ENCODE measurements at places on chromosomes 16 and 17.
A peak's percentile ranks its signal among the peaks of the same experiment; 100 is the strongest.

- no peak for DNase-seq
Observed at GRCh38 chr17:57708410-57708809, 36.7 kb downstream of the CCDC182 start.

DNA sequence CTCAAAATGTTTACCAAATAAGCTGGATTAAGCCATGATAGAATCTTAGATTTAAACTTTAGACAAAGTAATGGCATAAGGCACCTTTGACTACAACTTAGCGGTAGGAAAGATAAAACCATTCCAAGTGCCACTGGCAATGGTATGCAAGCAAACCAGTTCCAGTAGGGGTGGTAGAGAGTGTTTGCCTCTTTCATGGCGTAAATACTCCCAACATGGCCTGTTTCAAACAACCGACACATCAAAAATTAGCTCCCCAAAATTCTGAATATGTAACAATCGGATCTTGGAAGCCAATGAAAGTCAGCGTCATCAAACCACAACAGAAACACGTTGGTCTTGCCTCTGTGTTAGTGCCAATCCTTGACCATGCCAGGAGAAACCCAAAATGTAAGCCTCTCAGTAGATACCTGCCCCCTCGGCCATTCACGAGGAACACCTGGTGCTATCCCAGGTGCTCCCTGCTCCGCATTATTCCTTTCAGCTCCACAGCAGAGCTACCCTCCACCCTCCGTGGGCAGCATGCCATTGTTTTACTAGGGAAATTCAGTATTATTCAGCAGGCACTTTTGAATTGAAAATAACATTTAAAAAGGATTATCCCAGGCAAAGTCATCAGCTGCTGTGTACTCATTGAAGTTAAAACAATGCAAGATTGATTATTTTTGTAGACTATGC is 307.8 kb upstream of the CDH11 start:
- no peak for DNase-seq

- peak; percentile 40 for DNase-seq
Observed at GRCh38 chr17:78168903-78169793, 767 bp downstream of the SYNGR2 start.

GRCh38 chr16:74107795-74108610 is 188.6 kb upstream of the PSMD7 start:
- DNase-seq = no peak

- peak; percentile 4 for DNase-seq
Observed at GRCh38 chr17:74957935-74958740, 14.4 kb downstream of the HID1 start.

DNA sequence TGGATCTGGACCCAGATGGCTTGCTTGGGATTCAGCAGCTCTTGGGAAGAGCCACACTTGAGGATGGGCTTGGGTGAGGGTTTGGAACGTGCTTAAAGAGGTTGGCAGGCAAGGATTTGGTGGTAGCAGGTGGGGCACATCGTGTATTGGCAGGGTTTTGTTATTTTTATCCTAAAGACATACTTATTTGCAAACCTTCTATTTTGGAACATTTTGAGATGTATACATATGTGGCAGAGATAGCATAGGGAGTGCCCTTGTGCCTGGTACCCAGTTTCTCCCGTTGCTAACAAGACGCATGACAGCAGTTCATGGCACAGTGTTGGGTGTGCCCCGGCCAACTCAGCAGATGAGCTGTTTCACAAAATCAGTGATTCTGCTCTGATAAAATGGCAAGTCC is 9.1 kb downstream of the BANP start:
- no peak for DNase-seq

DNA sequence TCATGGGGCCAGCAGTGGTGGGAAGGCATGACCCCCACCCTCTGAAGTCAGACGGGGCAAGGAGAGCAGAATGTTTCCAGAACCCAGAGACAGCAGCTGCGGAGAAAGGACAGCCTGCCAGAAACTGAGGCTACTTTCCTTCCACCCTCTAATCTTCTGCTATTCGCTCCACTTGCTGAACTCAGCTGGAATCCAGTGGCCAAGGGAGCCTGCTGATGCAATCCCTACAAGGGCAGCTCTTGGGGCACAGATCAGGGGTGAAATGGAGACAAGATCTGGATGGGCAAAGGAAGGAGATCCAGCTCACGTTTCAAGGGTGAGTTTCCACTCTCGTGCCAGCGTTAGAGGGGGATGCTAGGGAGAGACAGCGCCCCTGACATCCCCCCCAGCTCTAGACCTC is 479.1 kb downstream of the SLC39A11 start:
- no peak for DNase-seq

GRCh38 chr17:57972151-57972550 is 15.9 kb downstream of the VEZF1 start:
- no peak for DNase-seq

- DNase-seq = no peak
Observed at GRCh38 chr16:22424161-22424937, 49.9 kb upstream of the CDR2 start.

- DNase-seq = peak; percentile 48
Observed at GRCh38 chr17:66494023-66494803, 191.8 kb downstream of the PRKCA start.

GRCh38 chr17:41651625-41652460 is 27.5 kb upstream of the KRT17 start:
- no peak for DNase-seq

DNA sequence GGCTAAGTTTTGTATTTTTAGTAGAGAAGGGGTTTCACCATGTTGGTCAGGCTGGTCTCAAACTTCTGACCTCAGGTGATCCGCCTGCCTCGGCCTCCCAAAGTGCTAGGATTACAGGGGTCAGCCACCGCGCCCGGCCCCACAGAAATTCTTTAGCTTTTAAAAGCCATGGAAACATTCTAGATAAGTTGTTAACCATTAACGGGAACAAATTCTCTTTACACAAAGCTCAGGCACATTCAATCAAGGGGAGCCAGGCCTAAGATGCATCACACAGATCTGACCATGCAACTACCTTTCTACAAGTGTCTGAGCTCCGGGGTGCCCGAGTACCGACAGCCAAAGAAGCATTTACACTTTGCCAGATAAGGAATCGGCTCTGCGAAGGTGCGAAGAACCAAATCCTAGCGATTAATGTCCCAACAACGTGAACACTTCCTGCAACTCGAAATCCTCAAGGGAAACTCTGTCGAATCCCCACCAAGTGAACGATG is 1.0 kb downstream of the EMC8 start:
- no peak for DNase-seq

DNA sequence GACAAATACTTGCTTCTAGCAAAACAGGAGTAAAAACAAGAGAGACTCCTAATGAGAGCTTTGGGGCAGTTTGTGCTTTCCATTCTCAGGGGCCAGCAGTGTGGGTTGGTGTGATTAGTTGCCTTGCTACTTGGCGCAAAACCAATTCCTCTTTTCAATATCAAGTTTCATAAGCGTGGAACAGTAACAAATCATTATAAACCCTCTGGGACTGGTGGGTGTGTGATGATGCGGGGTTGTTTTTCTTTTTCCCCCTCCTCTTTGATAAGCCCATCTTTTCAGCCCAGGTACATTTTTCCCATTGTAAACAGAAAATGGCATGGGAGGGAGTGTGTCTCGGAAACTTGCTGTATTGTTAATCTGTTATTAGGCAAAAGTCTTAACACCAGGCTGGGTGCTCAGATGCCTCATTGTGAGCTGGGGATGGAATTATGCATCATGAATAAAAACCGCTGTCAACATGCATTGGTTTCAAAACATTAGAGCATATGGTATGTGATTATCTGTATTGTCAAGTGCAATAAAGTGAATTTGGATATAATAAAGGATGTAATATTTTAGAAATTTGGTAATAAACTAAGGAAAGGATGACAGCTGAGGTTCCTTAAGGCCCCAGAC is 166.4 kb downstream of the CCDC182 start:
- DNase-seq = no peak

- DNase-seq = no peak
Observed at GRCh38 chr17:48973806-48974205, 5.4 kb upstream of the GIP start.

GRCh38 chr17:82015311-82015971 is 7.2 kb downstream of the CENPX start:
- DNase-seq = no peak

Data from kidney glomerular epithelial cell (primary cell).